ENCODE measurements at places on chromosomes 3 and 15.

- no peak for DNase-seq
Observed at GRCh38 chr3:47238017-47238416, 44.6 kb downstream of the KIF9 start.

GRCh38 chr3:56113231-56113630 lies 355.0 kb downstream of the ERC2 start:
- no peak for DNase-seq

GRCh38 chr3:19662486-19662885 lies 271.5 kb downstream of the EFHB start:
- DNase-seq = no peak

- DNase-seq = no peak
Observed at GRCh38 chr15:40063563-40064011, 24.6 kb upstream of the SRP14 start.

DNA sequence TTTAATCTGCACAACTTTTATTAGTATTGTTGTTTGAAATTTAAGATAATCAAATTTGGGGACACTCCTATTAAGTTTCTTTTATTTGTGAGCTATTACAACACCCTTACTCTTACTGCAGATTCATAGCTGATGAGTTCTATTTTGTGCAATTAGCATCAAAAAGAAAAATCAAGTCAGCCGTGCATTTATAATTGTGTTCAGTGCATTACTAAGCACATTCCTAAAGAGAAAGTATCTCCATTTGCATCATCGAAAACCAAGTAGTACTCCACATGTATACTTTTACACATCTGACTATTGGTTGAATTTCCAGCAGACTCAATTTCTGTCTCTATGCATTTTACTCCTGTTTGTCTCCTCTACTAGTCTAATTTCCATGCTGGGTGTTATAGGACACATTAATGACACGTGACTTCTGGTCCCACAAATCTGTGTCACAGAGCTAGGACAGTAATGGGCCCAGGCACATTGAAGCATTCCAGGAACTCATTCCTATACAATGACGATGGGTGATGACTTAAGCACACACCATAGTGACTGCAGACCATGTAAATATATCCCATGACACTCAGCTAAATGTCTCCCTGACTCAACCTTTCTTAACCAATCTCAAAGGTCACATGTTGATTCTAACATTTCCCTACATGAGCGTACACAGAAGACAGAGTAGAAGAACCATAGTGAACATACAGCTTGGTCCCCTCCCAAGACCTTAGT lies 477.5 kb downstream of the LPP start:
- no peak for DNase-seq

DNA sequence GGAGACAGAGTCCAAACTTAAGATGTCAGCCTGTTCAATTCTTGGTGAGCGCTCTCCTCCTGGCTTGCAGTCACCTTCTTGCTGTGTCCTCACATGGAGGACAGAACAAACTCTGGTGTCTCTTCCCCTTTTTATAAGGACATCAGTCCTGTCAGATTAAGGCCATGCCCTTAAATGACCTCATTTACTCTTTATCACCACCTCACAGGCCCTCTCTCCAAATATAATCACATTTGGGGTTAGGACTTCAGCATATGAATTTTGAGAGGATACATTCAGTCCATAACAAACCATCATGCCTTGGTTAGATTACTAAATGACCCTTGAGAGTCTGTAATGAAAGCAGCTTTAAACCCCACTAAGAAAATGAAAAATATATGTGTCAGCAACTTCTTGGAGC lies 175.2 kb downstream of the TAFA4 start:
- DNase-seq = no peak

DNA sequence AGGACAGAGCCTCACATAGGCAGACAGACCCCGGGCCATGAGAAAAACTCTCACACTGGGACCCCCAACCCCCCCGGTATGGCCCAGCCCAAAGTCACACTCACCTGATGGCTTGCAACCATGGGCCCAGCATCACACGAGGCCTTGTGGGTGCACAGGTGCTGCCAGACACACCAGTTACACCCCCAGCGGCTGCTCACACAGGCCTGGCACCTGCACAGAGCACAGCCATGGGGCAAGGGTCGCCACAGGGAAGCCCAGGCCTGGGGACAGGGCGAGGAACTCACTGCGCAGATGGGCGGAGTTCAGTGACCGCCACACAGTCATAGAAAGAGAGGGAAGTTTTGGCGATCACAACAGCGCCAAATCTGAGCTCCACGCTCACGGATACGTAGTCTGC lies 9.3 kb downstream of the PLXNB1 start:
- DNase-seq = no peak

DNA sequence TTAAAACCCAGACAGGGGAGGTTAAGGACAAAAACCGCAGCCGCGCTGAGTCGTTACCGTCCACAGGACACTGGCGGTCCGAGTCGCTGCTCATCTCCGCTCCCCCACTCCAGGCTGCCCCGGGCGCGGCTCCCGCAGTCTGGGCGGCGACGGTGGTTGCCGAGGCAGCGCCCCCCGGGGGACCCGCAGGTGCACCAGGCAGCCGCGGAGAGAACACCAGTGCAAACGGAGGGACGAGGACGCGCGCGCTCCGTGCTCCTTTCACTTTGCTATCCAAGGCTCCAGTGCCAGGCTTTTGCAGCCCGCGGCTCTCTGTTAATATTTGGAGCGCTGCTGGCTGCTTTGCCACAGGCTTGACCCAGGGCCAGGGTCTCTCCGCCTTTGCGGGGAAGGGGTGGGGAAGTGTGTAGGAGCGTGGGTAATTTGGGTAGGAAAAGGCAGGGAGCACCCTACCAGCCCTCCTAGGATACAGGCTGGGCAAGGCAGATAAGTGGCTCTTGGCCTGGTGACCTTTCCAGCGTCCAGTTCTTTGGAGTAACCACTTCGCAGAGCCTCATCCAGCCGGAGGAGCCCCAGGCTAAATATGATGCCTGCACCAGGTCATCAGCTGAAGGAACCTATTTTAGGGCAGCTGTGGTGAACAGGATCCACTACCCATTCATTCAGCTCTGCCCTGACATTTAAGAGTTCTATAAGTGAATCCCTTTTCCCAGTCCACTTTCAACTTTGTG lies at the start of gene GADL1:
TSS of gene GADL1 (minus strand) at position 141 of the 731 bp plus-strand sequence. CDS start at position 94, 47 bp downstream.
- peak; percentile 38 for DNase-seq

DNA sequence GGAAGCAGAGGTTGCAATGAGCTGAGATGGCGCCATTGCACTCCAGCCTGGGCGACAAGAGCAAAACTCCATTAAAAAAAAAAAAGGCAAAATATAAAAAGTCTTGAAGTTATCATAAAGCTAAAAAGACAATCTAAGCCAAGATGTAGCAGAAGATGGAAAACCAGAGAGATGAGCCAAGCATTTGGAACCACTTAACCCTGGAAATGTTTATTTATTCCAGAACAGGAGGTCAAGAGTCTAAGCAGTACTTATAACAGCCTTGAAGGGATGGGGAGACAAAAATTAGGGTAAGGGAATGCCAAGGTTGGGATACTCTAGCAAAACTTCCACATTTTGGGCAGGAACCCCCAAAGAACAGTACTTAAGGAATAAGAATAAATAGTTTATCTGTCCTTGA lies 30.1 kb downstream of the FAIM start:
- no peak for DNase-seq

- DNase-seq = no peak
Observed at GRCh38 chr15:82136120-82136519, 90.3 kb upstream of the MEX3B start.

DNA sequence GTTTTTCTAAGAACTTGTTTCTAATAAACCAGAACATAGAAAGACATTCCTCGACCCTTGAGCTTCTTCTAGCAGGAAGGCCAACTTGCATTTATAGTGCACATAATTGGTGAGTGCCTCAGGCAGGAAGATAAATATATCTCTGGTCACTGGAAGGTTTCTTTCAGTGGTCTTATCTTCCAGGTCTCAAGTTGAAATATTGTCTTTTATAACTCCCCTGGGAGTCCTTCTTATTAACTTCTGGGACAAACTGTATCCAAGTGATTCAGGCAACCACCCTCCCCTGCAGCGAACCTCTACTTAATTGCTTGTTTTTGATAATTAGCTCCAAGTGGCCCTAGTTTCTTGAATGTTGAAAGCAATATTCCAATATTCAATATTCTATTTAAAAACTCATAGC lies 346.8 kb upstream of the GOLIM4 start:
- no peak for DNase-seq

GRCh38 chr15:28959326-28959725 lies 73.6 kb downstream of the APBA2 start:
- DNase-seq = no peak

- no peak for DNase-seq
Observed at GRCh38 chr15:100592898-100593297, 9.1 kb downstream of the LINS1 start.

DNA sequence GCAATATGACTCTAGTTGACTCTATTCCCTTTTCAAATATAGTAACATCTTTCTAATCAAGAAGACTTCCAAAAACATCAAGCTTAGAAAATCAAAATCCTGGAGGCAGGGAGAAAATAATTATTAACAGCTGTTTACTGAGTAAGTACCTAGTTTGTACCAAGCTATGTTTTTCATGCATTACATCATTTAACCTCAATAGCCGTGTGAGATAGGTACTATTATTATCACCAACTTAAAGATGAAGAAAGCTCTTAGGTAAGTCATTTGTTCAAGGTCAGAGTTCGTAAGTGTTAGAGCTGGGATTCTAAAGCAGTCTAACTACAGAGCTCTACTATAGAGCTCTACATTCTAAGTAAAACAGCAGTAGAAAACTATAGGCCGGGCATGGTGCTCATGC lies 41.6 kb downstream of the GSK3B start:
- no peak for DNase-seq

GRCh38 chr3:110344897-110345767 lies 726.5 kb upstream of the NECTIN3 start:
- no peak for DNase-seq

- DNase-seq = peak; percentile 9
Observed at GRCh38 chr3:70982700-70983140, 600.8 kb downstream of the FOXP1 start.

GRCh38 chr3:37058117-37058516 lies 64.8 kb downstream of the MLH1 start:
- DNase-seq = no peak
